Nasal cavity respiratory epithelium epithelial cell of viscerocranial mucosa (primary cell): ENCODE measurements at places on chromosomes 12 and 14. TPM values are rescaled to one million over a fixed set of nuclear protein-coding genes. Genes with fewer than 3 reads are reported as not detected.

The TRHDE gene
- total RNA-seq = under 0.01 and 0.21 TPM in 2 replicates

The RERG gene
- under 0.01 and 0.36 TPM in 2 replicates for total RNA-seq

The LUM gene
- under 0.01 TPM in 1 of 2 replicates, not detected in the other for total RNA-seq

The MGP gene
- not detected in 2 replicates for total RNA-seq

The CERS5 gene
- total RNA-seq = 24.3 and 45.5 TPM in 2 replicates

The SLC17A8 gene
- total RNA-seq = not detected in 2 replicates

The PPP1R36 gene
- 0.34 and 0.50 TPM in 2 replicates for total RNA-seq

The CLMN gene
- 5.8 and 8.2 TPM in 2 replicates for total RNA-seq
